Nephron progenitor cell (in vitro differentiated cells): ENCODE measurements at places on chromosomes 3 and 15.

DNA sequence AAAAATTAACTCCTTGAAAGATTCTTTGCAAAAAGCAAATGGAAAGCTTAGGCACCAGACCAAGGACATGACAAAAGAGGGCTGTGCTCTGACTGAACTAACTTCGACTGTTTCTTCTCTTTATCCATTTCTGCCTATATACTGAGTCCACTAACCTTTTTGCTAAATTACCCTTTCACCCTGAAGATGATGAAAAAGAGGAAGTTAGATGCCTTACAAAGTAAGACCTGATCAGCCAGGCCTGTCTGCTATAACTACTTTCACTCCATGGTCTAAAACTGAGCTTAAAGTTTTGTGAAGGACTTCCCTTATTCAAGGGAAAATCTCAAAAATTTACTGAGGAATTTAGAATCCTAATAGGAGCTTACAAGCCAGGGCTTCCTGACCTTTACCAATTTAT, 6.2 kb upstream of the IGSF10 start:
- DNase-seq = no peak

DNA sequence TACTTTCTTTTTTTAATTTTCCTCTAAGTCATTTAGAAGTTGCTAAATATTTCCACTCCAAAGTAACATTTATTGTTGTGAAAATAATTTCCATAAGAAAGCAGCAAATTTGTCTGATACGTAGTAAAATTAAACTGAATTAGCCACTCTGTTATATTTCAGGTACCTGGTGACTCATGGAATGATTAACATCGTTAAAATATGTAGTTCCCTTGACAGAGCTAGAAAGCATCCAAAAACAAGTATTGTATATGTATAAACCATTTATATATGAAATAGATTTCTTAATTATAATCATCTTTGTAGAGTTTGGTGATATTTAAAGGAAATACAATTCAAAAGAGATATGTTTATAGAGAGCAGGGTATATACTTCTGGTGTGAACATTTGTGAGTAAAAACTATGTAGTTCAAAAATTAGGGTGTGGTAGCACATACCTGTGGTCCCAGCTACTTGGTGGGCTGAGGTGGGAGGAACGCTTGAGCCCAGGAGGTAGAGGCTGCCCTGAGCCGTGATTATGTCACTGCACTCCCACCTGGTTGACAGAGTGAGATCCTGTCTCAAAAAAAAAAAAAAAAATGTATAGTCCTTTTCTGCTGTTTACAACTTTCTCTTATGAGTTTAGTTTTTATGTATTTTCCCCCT, 36.6 kb downstream of the ATP11B start:
- DNase-seq = no peak

- no peak for DNase-seq
Measured at GRCh38 chr3:48711727-48712126, 5.3 kb downstream of the IP6K2 start.

- DNase-seq = no peak
Measured at GRCh38 chr15:98855067-98855814, 152.4 kb downstream of the PGPEP1L start.

- DNase-seq = no peak
Measured at GRCh38 chr3:58621086-58621830, 44.1 kb upstream of the FAM107A start.

- DNase-seq = no peak
Measured at GRCh38 chr15:90142216-90143165, 40.2 kb upstream of the IDH2 start.

DNA sequence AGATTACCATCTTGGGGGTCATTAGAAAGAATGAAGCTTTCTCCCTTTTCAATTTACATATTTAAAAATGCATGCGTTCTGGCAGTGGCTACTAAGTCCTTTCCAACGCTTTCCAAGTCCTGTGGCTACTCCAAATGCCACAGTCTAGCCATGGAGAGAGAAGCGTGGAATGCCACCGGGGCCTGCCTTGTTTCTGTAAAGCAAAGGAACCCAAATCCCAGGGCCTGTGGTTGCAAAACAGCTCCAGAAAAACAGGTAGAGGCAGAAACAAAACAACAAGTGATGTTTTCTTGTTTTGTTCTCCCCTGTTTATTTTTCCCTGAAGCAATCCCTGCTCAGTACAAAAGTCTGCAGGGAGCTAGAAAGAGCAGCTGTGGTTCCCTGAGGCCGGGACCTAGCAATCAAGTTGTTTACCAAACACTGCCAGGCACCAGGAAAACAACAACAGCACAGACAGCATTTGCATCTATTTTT, 85.5 kb downstream of the FOXP1 start:
- DNase-seq = no peak

GRCh38 chr3:160808838-160809237, 52.8 kb downstream of the PPM1L start:
- no peak for DNase-seq

GRCh38 chr15:57865294-57865693, 158.8 kb downstream of the POLR2M start:
- DNase-seq = no peak

DNA sequence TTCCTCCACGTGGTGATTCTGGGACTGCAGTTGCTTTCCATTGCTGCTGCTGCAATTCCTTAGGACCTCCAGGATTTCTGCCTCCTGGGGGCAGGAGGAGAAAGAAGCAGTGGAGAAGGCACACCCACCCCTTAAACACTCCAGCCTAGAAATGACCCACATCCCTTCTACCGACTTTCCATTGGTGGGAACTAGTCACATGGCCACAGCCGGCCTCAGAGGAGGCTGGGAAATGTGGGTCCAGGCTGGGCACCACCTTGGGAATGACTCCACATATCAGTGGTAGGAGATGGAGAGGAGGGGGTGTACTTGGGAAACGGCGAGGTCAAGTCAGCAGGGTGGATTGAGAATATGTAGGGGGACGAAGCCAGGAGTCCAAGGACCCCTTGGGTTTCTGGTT, 269.4 kb upstream of the CTDSPL start:
- DNase-seq = no peak

DNA sequence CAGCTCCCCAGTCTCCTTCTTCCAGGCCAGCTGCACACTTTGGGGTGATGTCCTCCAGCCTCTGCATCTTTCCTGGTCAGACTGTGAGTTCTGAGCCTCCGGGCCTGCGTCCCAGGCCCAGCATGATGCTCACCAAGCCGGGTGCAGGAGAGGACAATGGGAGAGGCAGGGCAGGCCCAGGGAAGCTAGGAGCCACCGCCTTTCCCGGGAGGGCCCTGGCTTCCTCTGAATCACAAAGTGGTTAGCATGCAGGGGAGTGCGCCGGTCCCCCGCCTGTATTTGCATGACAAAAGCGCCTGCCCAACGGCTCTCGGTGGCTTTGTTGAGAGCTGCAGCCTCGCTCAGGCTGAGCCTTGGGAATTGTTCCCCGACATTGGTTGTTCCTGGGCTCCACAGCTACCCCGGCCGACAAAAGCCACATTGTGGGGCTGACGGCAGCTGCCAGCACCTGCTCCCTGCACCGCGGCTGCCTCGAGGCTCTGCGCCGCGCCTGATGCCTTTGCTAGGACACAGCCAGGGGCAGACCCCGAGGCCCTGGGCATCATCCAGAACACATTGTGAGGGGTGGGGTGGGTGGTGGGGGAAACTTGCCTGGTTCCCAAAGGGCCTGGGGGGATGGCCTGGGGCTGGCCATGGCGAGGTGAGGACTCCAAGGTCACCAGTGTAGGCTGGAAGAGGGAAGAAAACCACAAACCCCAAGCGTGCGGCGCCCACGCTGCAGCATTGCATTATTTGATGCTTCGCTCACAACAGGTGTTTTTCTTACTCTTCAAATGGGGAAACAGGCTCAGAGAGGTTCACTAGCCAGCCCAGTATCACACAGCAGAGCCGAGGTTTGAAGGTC, 20.0 kb upstream of the KLF13 start:
- DNase-seq = peak; percentile 49

- no peak for DNase-seq
Measured at GRCh38 chr3:180295811-180296210, 259.1 kb upstream of the PEX5L start.

GRCh38 chr3:140249188-140249587, 314.2 kb downstream of the CLSTN2 start:
- DNase-seq = no peak

GRCh38 chr3:129688271-129688895, 81.9 kb upstream of the PLXND1 start:
- DNase-seq = peak; percentile 61

DNA sequence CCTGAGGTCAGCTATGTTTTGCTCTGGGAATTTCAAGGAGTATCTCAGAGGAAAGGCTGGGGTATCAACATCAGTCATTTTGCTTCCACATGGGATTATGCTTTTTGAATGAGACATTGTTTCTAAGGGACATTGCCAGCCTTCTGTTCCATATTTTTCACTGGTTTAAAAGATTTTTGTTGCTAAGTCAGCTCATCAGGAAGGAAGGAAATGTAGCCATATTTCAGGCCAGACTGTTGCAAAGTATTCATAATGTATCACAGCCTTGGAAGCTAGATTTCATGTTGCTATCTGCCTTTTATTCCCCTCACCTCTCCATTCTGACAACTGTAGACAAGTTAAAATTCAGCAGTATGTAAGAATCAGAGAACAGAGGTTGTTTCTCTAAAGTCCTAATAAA, 61.0 kb upstream of the CHRM5 start:
- DNase-seq = no peak

DNA sequence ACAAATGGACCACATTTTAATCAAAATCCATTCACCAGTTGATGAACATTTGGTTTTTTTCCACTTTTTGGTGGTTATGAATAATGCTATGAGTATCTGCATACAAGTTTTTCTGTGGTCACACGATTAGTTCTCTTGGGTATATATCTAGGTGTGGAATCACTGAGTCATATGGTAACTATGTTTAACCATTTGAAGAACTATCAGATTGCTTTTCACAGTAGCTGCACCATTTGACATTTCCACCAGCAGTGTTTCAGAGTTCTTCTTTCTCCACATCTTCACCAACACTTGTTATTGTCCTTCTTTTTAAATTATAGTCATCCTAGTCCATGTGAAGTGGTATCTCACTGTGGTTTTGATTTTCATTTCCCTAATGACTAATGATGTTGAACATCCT, 33.3 kb upstream of the ATG7 start:
- DNase-seq = no peak

DNA sequence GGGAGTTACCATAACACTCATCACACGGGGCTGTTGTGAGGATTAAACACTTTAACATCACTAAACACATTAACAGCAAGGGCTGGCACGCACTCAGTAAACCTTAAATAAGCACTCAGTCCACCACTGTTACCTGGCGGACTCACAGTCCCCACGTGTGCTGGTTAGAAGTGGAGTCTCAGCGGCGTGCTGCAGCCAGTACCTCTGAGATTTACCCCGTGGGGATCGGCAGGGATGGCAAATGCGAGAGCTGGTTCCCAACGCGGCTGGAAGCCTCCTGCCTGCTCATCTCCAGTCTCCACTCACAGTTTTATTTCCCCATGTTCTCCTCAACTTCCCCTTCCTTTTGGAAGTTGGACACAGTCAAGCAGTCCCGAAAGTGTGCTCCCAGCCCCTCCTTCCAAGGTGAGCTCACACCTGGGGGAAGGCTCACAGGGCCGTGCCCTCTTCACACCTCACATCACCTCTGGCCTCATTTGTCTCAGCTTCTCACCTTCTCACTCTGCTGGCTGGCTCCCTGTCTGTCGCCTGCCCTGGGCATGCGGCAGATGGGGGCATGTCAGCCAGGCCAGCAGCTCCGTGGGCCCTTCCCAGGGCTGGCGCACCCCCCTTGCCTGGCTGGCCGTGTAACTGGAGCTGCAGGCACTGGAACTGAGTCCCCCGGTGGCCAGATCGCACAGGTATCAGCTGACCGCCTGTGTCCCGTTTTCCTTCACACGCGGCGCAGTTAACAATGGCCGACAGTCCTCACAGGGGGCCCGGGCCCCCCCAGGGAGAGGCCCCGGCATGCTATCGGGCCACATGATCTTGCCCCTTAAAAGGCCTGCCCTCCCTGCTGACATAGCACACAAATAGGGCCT, 87.1 kb downstream of the WNT7A start:
- no peak for DNase-seq

GRCh38 chr3:44554626-44555592, at the start of gene ZKSCAN7:
Gene ZKSCAN7, plus strand, starts transcription at chr3:44555193. Its CDS starts 1,855 bp downstream, at chr3:44557048.
- DNase-seq = peak; percentile 68

DNA sequence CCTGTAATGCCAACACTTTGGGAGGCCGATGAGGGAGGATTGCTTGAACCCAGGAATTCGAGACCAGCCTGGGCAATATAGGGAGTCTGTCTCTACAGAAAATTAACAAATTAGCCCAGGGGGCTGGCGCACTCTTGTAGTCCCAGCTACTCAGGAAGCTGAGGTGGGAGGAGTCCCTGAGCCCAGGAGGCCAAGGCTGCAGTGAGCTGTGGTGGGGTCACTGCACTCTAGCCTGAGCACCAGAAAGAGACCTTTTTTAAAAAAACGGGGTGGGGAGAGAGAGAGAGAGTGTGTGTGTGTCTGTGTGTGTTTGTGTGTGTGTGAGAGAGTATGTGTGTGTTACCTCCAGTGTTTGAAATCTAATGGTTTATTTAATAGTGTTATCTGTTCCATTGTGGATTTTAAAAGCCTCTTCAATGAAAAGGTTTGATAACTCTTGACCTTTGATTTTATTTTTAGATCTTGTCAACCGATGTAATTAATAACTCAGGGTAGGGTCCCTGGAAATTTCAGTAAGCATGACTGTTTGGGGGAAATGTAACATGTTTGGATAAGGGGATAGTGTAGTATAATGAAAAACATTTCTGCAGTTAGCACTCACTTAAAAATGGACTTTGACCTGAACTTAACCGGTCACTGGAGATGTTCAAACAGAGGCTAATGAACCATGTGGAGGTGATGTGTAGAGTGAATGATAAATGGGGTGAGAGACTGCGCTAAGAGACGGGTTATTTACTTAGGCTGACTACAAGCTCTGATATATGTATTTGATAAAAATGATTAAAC, 29.7 kb downstream of the LRCH3 start:
- DNase-seq = peak; percentile 13

GRCh38 chr15:92763459-92763858, 107.9 kb upstream of the FAM174B start:
- no peak for DNase-seq

- no peak for DNase-seq
Measured at GRCh38 chr15:97989299-97989698, 28.8 kb downstream of the ARRDC4 start.

- DNase-seq = no peak
Measured at GRCh38 chr3:125310623-125311081, 64.5 kb downstream of the ZNF148 start.

DNA sequence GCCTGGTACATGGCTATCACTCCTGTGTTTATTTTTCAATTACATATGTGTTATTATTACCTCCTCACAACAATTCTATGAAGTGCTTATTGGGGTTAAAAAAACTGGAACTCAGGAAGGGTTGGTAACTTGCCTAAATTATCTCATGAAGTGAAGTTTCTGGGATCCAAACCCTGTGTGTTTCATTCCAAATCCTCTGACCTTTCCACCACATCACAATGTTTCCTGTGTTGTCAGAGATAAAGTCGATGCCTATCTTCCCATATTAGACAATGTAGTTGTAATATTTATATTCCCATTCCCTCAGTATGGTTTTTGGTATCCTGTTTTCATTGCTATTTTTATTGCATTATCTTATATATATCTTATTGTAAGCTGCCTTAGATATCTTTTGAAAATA, 269.1 kb upstream of the CFAP20DC start:
- no peak for DNase-seq

GRCh38 chr3:88058306-88058580, 562 bp downstream of the CGGBP1 start:
- no peak for DNase-seq
